ENCODE measurements at places on chromosomes 6 and 20. TPM values are rescaled to one million over a fixed set of nuclear protein-coding genes. Genes with fewer than 3 reads are reported as not detected.

GRCh38 chr6:117933471-117933870 is 26.4 kb downstream of the SLC35F1 start:
- DNase-seq = no peak

DNA sequence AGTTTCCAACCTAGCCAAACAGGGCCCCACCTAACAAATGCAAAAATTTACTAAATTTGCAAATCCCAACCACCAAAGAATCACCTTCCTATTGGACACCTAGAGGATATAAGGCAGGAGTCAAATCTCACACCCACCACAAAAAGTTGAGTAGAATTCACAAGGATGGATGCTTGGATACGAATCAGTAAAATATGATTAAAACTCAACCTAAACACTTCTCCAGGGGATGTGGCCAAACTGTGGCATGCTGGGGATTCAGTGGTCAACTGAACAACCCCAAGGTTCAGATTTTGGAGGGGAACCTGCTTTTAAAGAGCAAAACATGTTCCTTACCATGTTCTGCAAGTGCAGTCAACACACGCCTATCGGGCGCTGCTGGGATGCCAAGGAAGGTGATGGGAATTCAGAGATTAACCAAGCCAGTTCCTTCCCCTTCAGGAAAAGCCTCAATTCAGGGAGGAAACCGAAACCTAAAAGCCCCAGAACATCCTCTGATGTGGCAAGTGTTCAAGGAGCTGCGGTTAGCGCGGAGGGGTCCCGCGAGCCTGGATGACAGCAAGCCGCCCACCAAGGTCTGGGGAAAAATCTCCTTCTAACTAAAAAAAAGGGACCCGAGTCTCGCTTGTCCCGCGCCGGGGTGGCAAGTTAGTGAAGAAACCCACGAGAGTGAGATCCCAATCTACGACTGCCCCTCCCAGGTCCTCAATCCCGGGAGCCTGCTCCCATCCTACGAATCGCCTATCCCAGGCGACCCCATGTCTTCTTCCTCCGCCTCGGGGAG is 902 bp downstream of the SAMHD1 start:
- DNase-seq = no peak

DNA sequence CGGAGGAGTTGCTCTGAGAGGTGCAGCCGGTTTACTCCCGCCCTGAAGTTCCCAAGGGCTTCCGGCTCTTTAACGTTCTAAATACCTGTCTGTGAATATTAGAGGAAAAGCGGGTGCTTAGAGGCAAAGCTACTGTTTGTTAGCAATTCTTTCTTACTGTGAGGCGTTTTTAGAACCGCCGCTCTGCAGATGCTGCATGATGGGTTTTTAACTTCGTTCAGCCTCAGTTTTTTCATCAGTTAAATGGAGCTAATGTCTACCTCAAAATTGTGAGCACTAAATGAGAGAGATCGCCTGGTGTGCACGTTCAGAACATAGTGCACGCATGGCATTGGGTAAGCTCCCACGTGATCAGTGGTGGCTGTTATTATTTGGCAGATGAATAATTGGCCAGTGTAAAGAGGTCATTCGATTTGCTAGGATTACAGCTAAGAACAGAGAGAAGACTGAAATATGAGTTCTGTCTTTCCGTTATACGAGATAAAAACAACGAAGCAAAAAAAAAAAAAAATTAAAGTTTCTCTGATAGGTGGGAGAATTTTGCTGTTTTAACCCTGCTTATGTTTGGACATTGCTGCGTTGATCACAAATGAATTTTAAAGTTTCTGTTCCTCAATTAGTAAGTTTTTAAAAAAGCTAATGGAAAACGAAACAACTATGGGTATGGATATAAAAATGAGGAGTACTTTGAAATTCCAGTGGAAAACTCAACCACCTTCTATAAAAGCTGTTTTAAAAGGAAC is 660 bp upstream of the TFB1M start:
- peak; percentile 45 for DNase-seq

DNA sequence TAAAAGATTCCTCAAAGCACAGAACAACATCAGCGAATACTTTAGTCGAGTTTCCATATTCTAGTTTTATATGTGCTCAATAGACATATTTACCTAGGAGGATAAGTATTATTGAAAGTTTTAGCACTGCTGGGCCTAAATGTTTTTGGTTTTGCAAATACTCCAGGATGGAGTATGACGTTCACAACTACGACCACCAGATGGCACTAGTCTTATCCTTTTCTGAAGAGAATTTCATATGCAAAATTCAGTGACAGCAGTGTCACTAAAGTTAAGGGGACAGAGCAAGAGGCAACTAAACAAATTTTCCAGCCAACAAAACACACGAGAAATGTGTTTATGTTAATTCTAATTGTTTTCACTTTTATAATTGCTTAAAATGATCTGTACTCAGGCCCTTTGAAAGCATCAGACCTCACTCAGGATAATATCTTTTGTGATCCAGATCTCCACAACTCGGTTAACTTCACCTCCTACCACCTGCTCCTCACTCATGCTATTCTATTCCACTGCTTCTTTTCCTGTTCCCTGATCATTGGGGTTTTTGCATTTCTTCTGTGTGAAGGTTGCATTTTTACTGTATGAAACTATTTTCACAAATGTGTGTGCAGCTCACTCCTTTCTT is 220.8 kb downstream of the TRDN start:
- DNase-seq = peak; percentile 7

Gene CRISP3
- not detected for total RNA-seq

GRCh38 chr6:36319821-36320220 is 16.9 kb downstream of the BNIP5 start:
- no peak for DNase-seq

- no peak for DNase-seq
These were observed 85.9 kb upstream of the PRND start for GRCh38 chr20:4635781-4636180.

- peak; percentile 12 for DNase-seq
These were observed 114.3 kb downstream of the GJA1 start for GRCh38 chr6:121549736-121550135.

GRCh38 chr6:91268941-91269340 is 682.1 kb upstream of the MAP3K7 start:
- DNase-seq = no peak

Gene EYS
- total RNA-seq = not detected

Gene PRDM1
- 2.7 TPM for total RNA-seq

DNA sequence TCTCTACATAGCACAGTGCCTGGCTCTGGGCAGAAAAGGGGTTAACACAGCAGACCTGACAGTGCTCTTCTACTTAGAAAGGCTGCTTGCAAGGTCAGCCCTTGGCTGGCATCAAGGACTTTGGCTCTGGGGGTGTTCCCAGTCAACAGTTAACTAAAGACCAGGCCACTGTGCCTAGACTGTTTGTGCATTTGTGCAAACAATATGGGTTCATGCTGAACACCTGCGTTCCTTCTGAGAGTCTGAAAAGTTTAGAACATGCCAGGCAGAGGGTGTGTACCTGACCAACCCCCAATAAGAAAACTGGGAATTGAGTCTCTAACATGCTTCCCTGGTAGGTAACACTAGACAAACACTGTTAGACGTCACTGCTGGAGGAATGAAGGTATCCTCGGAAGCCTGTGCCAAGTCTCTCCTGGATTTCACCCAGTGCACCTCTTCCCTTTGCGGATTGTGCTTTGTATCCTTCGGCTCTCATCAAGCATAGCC is 110.7 kb downstream of the PDE10A start:
- no peak for DNase-seq

GRCh38 chr6:7261032-7261841 is 51.8 kb downstream of the SSR1 start:
- DNase-seq = peak; percentile 79

GRCh38 chr6:87887266-87887665 is 160.4 kb upstream of the SPACA1 start:
- no peak for DNase-seq

Gene SALL4
- 4.4 TPM for total RNA-seq

DNA sequence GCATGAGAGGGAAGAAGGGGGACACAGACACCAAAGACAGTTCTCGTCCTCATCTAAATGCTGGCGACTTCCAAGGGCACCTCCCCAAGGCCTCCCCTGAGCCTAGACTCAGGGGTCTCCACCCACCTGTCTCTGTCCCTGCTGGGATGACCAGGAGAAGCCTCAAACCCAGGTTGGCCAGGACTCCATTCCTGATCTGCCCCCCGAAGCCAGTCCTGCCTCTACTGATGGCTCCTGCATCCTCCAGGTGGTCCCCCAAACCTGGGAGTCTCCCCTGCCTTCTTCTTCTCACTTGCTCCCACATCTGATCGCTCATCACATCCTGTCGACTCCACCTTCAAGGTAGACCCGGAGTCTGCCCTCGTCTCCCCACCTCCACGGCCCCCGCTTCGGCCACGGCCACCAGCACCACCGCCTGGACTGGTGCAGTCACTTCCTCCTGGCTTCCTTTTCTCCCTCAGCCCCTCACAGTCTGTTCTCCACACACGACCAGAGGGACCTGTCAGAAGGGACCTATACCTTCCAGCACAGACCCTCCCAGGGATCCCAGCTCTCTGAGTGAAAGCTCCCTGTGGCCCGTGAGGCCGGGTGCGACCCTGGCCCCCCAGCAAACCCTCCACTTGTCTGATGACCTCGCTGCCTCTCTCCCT is 92.1 kb downstream of the CEBPB start:
- DNase-seq = no peak

Gene FLRT3
- 3.3 TPM for total RNA-seq

Gene SAMD5
- 6.1 TPM for total RNA-seq

Gene NTSR1
- 0.14 TPM for total RNA-seq

- DNase-seq = no peak
These were observed 553.5 kb downstream of the PKHD1 start for GRCh38 chr6:51533962-51534361.

GRCh38 chr20:57211406-57211805 is 55.0 kb downstream of the BMP7 start:
- no peak for DNase-seq

DNA sequence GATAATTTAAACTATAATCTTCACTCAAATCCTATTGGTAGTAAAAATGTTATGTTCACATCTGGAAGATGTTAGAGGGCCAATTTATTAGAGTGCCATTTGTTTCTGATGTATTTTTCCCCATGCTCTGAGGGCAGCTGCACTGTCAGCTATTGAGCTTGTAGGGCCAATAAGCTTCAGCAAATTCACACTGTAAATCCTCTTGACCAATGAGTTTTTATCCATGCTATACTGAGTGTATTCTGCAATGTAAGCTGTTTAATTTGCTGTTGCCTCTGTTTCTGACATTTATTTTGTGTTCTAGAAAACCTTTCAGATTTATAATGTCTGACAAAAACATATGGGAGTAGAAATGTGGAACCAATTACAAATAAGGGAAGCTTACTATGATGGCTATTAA is 62.6 kb downstream of the OGFRL1 start:
- DNase-seq = no peak

DNA sequence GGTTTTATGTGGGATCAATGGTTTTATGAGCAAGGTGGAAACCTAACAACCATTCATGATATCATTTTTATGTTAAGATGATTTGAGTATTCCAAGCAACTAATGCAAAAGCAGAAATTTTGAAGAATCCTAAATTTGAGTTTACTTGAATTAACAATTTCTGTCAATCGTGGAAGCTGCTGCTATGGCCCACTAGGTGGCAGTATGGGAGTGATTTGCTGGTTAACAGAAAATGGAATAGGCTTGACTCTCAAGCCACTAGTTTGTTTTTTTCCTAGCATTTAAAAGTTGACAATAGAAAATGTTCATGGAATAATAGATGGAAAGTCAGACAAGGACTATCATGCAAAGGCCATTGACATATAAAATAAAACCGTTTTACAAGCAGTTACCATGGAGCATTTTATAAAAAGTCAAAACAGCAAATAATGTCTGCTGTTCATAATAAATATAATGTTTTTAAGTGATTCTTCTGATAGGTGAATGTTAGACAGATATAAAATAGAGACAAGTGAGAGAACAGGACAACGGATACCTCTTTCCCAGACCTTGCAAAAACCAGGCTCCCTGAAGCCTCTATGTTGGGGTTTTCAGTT is 43.0 kb upstream of the TMEM200A start:
- DNase-seq = no peak

DNA sequence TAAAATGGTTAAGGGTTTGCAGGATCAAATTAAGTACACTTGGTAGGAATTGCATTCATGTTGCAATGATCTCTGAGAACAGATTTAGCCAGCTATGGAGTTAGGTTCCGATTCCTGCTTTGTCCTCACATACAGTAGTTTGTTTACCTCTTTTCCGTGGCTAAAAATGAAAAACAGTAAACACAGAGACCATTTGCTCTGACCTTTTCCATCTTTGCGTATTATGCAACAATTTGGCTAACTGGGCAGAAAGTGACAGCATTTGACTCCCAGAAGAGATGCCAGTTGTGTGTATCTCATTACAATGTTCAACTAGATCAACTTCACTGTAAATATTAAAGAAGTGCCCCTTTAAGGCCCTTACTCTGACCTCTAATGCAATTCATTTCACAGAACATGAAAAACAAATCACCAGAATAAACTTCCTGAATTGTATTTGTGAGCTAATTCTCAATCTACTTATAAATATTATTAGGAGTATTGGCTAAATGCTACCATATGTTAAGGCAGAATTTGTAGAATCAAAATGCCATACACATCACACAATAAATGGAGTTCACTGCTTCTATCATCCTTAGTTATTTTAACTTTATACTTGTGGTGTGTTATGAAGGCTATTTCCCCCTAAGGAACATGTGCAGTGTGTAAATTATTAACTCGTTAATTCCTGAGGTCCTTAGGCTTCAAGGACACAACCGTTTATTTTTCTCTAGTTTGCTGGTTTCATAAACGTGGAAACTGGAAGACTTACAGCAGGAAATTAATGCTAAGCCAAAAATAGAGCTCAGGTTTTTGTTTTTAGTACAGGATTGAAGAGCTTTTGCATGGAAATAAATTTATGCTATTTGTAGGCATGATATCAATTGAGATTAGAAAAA is 380.7 kb upstream of the CITED2 start:
- DNase-seq = no peak

Gene VPS52
- total RNA-seq = 32.3 TPM

Gene FERMT1
- total RNA-seq = 22.1 TPM

Gene DEFB132
- total RNA-seq = not detected

Gene NNAT
- 20.3 TPM for total RNA-seq

Gene HSPA1L
- 1.1 TPM for total RNA-seq

DNA sequence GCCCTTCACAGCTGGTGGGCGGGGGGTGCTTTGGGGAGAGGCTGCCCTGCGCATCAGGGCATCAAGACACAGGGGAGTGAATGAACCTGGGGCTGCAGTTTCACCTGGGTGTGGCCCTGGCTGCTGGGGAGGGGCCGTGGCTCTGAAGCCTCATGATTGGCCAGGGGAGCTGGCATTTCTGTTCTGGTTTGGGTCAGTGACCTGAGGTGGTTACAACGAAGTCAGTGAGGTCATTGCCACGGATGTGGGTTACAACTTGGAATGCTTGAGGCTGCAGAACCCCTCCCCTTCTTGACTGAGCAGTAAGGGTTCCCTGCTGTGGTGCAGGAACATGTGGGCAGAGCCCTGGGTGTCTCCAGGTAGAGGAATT is 3.0 kb downstream of the TCEA2 start:
- DNase-seq = peak; percentile 74
